ENCODE measurements at places on chromosomes 13 and 19.
A peak's percentile ranks its signal among the peaks of the same experiment; 100 is the strongest.

DNA sequence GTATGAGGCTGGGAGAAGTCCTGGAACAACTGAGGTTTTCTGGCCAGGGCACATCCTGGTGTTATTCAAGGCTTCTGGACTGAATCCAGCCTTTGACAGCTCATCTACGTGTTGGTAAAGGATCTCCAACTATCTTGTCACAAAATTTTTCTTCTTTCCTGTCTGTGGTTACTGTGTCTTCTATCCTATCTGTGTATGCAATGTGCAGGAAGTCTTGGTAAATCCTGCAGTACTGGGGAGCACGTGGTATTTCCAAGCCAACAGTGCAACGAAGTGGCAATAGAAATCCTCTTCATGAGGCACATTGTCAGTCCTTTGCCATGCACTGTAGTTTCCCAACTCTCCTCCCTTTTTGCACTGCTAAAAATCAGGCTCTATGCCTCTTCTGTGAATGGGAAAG is 86.7 kb downstream of the ZNF100 start:
- DNase-seq, result no peak

DNA sequence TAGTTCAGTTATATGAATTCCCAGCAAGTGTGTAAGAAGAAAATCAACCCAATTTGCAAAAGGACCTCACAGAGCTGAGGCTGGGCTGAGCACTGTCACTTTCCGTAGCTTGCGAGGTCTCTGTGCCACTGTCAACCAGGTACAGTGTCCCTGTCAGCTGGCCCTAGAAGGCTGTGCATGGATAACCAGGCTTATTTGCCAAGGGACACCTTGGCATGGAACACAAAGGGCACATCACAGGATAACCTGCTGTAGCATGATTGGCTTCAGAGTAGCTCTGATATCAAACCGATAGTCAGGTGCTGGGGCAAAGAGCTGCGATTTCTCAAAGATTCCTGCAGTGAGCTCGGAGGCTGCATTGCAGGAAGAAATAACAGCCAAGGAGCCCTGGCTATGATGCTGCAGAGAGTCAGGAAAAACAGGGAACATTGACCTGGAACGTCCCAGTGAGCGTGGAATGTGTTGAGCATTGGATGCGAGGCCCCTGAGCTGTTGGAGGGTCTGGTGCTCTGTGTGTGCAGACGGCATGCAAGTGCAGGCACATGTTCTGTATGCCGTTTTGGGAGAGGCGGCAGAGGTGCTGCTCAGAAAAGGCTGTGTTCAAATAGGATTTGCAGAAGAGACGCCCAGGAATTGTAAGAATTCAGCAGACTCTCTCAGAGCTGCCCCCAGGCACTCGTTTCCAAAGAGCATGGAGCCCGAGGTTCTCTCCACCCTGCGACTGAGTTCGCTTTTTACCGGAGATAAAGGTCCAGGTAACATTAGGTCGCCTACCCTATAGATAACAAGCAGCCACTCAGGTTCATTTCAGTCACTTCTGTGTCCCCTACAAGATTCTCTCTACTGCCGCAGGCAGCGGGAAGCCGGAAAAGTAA is 213.5 kb upstream of the IRS2 start:
- no peak for DNase-seq

GRCh38 chr19:28519218-28519779 is 693.7 kb downstream of the UQCRFS1 start:
- DNase-seq, result no peak

DNA sequence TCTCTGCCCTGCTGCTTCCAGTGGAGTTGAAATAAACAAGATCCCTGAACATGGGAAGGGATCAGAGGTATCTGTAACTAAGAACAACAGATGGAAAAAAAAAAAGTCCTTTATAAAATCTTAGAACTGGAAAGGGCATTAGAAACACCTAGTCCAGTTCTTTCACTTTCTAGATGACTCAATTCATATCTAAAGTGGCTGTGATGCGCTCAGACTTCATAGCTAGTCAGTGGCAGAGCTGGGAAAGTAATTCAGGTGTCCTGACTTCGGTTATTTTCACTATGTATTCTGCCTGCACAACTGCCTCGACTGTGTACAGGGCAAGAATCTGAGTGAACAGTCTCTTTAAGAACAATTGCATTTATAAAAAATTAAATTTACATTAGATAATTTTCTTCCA is 151.8 kb upstream of the TMTC4 start:
- DNase-seq, result no peak

DNA sequence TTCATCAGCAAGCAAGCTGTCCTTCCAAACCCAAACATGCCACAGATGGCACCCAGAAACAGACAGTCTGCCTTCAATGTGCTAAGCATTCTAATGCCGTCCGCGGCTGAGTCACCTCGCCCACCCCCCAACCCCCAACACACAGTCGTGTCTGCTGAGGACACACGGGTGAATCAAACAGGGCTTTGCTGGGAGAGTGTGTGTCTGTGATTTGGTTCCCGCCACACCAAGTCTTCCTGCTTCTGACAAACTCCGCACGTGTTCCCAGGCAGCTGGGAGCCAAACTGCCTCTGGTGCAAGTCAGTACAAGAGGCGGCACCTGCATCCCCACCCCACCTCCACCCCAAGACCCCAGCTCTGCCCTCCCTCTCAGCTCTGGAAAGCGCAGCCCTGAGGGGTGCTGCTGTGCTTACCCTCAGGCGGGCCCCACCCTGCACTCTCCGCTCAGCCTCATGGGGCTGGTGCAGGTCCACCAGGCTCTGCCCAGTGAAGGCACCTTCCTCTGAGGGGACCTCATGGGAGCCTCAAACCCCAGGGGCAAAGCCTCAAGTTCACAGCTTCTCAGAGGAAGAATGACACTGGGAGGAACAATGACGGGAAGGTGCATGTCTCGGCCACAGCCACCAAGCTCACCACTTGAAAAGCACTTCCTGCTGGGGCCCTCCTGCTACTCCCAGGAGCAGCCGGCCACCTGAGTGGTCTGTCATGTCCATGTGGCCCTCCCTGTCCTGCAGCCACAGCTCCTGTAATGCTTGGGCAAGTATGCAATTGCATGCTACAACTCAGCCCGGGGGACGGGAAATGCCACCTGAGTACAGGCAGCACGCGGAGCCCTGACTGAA is 15.0 kb upstream of the SLC35E1 start:
- peak; percentile 46 for DNase-seq

- peak; percentile 16 for DNase-seq
Observed at GRCh38 chr19:51777570-51778462, 16.8 kb downstream of the FPR2 start.

GRCh38 chr19:11458236-11458900 is 22.5 kb downstream of the ELAVL3 start:
- DNase-seq, result no peak

- DNase-seq, result no peak
Observed at GRCh38 chr13:67004511-67004910, 225.6 kb downstream of the PCDH9 start.

DNA sequence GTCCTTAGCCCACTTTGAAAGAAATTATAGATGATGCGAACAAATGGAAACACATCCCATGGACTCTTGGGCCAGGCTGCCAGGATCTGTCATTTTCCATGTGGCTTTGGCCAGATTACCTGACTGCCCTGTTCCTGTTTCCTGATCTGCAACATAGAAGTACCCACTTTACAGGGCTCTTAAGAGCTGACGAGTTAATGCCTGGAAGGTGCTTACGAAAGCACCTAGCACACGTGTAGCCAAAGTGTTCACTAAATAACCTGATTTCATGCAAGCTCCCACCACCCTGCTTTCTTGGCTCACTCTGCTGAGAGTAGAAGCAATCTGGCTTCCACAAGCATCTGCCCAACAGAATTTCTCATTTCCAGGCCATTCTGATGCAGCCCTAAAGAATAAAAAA is 575.2 kb downstream of the MYO16 start:
- no peak for DNase-seq

- no peak for DNase-seq
Observed at GRCh38 chr13:40228990-40229389, 437.5 kb downstream of the FOXO1 start.

DNA sequence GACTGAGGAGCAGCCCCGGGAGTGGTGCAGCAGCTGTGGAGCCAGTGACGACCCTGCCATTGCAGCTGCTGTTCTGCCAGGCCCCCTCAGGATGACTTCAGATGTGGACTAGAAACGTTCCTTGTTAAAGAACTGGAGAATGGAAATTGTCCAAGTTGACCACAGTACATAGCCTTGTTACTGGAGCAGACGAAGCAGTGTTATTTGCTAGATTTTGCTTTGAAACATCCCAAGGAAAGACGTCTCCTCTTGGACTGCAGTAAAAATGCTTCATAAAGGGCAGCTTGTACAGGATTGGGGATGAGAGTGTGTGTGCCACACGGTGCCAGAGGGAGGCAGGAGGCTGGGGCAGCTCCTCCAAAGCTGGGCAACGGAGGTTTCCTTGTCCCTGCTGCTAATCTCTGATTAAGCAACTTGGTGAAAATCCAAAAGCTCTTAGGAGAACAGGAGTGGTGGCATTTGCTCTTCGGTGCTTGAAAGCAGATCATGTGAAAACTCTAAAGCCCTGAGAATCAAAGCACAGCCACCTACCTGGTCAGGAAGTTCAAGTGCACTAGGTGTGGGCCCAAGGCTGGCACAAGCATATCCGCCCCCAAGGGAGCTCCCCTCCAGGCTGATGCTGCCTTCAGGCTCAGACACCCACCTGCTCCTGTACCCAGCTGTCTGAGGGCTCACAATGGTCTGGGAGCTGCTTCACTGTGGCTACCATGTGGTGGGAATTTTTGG is 34.5 kb downstream of the SHISA2 start:
- DNase-seq, result no peak

DNA sequence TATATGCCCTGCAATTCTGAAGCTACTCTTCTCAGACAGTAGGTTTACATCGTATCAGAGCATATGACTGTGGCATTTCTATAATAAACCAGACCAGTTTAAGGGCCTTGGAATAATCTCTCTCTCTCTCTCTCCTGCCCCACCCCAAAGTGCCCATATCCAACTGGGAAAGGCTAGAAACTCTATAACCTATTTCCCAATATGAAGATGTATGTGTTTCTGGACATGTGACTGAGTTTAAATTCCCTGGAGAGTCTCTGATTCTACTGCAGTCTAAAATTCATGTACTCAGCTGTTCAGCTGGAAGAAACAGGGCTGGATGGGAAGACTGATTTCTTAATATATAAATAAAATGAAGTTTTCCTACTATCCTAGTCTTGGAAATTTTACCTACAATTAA is 91.9 kb upstream of the MBNL2 start:
- DNase-seq, result no peak

- no peak for DNase-seq
Observed at GRCh38 chr13:111590796-111591195, 270.4 kb downstream of the TEX29 start.

- no peak for DNase-seq
Observed at GRCh38 chr19:37975071-37975470, 68.1 kb downstream of the SIPA1L3 start.

GRCh38 chr13:56735537-56735942 is 405.2 kb upstream of the PRR20A start:
- DNase-seq, result no peak

GRCh38 chr13:91684746-91685145 is 286.3 kb downstream of the GPC5 start:
- DNase-seq, result no peak

Data from activated T-cell treated with anti-CD3 and anti-CD28 coated beads for 1 hour (primary cell).